ENCODE measurements at places on chromosomes 5 and 9.

GRCh38 chr9:2158766-2159430, 143.8 kb downstream of the SMARCA2 start:
- DNase-seq = no peak

DNA sequence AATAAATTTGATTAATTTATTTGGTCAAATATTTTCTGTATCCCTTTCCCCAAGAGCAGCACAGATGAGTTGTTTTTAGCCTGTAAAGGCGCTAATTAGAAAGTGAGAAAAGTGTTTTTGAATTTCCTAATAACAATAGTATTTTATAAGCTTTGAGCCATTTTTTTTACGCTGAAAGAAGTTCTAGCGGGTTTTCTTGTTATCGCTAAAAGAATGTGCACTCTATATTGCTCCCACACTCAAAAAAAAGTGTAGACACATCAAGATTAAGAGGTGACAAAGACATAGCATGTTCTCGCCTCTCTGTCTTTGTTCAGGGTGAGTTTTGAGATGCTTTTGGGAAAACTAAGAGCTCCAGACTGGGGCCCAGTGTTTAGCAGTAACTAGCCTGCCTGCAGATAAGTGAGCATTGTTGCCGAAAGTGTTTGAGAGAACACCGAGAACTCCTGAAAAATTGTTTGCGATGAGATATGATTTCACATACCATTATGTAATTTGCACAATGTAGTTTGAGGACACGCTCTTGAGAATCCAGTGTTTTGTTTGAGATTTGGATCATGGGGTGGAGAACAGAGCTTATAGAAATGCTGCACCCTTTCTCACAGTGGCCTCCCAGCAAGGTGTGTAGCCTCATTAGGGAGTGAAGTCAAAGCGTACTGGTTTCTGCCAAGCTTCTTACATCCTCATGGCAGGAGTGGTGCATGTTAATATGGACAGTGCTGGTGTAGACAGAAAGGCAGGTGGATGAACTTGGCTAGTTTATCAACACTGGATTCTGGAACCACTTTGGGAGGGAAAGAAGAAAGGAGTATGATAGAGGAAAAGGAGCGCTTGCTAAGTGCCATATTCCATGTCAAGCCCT, 1.5 kb downstream of the F2R start:
- no peak for DNase-seq

DNA sequence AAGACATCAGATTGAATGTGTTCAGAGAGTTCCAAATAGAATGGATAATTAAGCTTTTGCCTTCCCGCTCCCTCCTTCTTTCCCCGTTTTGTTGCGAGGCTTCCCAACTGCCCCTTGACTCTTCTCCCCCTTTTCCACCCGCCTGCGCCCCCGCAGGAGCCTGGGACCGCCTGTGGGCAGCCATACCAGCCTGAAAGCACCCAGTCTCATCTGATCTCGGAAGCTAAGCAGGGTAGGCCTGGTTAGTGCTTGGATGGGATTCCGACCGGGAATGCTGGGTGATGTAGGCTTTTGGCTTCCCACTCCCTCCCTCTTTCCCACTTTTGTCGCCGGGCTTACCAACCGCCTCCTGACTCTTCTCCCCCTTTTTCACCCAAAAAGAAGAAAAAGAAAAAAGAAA, 6.8 kb upstream of the HSD17B4 start:
- DNase-seq = no peak

DNA sequence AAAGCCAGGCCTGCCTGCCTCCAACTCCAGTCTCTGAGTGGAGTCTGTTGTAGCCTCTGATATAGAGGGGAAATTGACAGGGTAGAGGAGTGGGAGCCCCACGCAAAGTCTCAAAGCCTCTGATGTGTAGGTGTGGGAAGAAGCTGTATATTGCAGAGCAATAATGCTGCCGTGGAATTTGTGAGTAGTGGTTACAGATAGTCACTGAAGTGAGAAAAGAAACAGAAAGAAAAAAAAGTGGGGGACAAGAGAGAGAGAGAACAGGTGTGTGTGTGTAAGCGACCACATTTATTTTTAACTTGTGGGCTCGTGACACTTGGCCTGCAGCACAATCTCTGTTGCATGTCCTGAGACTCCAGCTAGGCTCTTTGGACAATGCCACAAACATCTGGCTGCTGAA, 227.8 kb downstream of the NSG2 start:
- DNase-seq = no peak

GRCh38 chr5:30600892-30601291, 592.6 kb upstream of the CDH6 start:
- no peak for DNase-seq

DNA sequence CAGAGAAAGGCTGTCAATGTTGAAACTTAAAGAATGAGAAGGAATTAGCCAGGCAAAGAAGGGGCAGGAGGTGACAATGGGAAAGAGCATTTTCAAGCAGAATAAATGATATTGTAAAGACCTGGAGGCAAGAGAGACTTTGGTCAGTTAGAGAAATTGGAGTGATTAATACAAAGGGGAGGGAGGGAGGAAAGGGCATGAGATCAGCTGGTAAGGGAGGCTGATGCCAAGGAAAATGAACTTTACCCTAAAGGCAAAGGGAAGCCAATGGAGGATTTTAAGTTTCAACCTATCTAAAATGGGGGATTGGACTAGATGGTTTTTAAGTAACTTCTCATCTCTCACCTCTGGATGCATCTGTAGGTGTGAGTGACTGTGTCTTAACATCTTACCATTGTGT, 23.3 kb downstream of the C5 start:
- DNase-seq = no peak

DNA sequence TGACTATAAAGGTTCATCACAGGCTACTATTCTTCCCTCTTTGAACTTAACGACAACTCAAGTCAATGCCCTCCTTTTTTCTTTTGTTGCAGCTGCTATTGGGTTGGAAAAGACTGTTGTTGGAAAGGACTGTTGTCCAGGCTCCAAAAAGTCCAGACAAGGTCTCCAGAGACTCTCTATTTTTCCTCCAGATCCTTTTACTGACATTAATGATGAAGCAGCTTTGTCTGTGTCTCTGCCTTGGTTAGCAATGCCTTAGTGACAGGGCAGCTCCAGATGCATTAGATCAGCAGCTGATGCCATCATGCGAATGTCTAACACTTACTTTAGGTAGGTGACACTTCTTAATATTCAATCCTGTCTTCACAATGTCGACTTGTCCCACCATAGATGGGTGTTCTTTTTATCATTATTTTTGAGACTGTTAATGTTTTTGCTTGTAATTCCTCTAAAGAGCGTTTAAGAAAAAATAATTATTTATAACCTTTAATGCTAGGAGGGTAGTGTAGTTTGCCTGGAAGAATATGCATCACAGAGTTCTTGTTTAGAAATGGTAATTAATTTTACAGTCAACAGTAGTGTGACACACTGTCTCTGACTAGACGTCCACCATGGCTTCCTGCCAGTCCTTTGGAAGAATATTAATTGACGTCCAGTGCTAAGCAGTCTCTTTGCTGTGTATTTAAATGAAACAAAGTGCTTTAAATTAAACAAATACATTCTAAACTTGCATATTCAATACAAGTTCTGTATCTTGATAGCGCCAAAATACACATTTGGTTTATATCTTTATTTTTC, 492.2 kb downstream of the NR2F1-AS1 start:
- DNase-seq = no peak

- no peak for DNase-seq
Observed at GRCh38 chr5:94366811-94367210, 251.6 kb downstream of the KIAA0825 start.

- no peak for DNase-seq
Observed at GRCh38 chr9:20398536-20399338, 223.6 kb downstream of the MLLT3 start.

DNA sequence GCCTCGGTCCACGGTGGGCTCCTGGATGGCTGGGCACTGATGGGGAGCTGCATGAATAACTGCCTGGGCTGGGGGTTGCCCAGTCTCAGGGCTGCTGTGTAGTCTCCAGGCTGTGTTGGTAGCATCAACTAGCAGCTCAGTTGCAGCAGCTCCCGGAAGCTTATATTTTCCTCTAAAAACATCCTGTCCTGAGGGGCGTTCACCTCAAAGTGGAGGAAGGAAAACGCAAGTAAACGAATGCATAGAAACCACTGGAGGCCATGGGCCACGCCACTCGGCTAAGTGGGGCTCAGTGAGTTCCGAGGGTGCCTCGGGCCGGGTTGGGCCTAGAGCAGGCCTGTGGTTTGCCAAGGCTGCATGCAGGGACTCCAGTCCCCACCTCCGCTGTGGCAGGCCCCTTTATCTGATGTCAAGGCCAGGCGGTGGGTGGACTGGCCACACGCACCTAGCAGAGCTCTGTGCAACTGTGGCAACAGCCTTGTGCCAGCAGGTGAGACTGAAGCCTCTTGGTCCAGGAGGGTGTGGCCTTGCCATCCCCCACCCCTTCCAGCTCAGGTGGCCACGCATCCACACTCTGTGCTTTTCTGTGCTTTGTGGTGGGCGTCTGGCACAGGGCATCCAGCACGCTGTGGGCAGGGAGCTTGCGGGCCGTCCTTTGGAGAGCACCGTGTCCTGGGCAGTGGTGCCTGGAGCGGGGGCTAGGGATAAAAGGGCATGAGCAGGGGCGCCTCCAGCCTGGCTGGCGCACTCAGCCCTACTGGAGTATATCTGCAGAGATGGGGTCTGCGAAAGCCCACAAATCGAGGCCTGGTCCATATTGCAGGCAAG, 15.1 kb downstream of the TCF7 start:
- DNase-seq = peak; percentile 36

DNA sequence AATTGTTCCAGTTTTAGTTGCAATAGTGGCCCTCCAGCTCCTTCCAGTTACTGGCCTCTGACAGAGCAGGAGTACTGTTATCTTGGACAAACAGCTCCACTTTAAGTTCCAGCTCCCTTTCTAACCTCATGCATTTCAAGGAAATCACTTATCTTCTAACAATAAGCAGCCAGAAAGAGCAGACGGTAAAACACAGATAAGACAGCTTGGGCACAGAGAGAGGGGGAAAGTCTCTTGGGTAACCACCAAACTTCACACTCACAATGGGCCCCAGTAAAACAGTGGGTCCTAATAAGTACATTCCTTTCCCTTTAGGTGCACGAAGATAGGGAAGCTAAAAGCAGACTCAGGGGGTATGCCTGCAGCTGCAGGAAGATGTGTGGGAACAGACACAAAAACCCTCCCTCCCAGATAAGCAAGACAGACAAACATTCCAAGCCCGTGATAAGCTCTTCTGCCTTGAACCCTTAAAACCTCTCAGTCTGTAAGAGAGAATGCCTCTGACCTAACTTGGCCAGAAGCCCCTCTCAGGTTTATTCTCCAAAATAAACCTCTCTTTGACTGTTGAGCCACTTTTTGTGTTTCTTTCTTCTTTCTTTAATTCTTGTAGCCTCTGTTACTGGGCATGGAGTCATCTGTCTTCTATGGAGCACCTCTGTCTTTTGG, 30.8 kb downstream of the OR1J1 start:
- no peak for DNase-seq

DNA sequence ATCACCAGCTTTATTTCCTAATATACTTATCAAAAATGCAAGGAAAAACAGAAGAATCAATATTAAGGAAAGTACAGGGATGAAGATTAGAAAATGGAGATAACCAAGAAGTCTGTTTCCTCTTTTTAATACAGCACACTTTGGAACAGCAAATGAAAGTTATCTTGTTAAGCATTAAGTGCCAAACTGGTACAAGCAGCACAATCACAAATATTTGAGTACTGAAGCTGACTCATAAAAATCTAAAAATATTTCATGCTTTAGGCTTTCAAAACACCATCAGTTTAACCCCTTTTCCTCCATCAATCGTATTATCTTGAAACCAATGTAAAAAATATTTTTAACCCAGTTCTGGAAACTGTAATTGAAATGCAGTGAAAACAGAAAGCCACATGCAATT, 2.7 kb downstream of the FBXW11 start:
- no peak for DNase-seq

DNA sequence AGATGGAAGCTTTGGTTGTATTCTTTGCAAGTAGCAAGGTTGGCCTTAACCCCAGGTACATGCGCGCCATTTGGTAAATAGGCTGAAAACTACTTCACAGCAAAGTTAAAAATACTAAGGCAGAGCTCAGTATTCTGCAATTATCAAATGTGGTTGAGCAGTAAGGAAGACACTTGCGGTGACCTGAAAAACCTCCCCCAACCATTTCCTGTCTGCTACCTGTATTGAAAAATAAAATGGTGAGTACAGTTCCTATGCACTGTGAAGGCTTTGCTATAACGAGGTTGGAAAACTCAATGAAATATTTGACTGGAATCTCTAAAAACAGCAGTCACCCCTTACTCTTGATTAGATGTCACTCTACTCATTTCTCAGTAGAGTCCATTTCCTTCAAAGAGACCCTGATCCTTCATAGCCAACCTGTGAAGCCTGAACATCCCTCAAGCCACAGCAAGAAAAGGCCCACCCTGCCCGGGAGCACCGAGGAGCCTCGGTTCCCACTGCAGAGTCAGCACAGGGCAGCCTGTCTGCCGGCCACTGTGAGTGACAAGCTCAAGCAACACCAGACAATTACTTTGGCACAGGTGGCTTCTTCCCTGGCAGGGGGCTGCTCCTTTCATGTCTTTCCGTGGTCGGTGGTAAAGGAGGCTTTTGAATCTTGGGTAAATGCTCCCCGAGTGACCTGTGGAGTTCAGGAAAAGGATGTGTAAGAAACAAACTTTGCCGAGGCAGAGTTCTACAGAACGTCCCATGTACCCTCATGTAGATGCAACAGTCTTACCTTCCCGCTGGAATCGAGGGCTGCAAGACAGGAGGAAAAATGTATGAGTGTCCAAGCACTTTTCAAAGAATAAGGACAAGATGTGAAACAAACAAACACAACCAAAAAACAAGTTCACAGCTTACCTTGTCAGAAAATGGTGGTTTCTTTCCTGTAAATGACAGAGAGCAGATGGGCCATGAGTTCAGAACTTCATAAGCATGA, 29.6 kb downstream of the C5orf58 start:
- DNase-seq = peak; percentile 74

GRCh38 chr9:24582146-24583126, 36.7 kb upstream of the IZUMO3 start:
- DNase-seq = no peak

DNA sequence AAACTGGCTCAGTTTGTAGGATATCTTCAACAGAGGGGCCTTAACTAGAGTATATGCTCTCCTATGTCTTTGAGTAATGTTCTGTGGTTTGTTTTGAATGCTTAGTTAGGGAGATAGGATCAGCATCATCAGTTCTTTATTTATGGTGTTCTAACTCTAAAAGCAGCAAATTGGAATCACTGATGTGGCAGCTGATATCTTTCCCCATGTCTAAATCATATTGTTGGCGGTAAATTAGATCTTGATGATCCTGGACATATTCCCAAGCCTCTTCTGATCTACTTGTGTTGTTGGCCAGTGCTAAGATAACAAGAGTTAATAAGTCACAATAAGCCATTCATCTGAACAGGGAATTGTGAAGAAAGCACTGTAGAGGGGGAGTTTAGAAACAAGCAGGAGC, 332.4 kb upstream of the DAB2 start:
- DNase-seq = no peak

GRCh38 chr5:125331987-125332598, 585.7 kb upstream of the ZNF608 start:
- DNase-seq = no peak

DNA sequence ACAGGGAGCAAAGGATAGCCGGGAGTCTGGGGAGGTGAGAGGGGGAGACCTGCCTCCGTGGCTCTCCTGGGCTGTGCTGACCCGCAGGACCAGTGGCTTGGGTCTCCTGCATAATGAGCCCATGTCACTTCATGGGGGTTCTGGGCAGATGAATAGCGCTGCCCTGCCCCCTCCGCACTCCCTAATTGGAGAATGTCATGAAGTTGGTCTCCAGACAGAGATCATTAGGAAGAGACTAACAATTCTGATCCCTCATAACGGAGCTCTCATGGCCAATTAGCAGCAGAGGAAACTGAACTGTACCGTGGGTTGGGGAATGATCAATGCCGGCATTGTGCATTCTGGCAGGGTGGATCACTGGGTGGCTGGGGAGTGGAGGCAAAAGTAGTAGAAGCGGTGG, 186.1 kb downstream of the FSTL4 start:
- DNase-seq = no peak

Data from CD4-positive, alpha-beta T cell treated with Interleukin-12 subunit alpha and Interleukin-12 subunit beta, for 1 hour (primary cell).